Colonic mucosa (tissue), 4 donors: ENCODE measurements at places on chromosomes 16 and 17. TPM values are rescaled to one million over a fixed set of nuclear protein-coding genes. Genes with fewer than 3 reads are reported as not detected.

Gene DPEP2
- 0.96 TPM for total RNA-seq

Gene SLC52A1
- total RNA-seq, result 2.6 TPM

Gene NAE1
- 62.0 TPM for total RNA-seq

Gene PGAP6
- total RNA-seq, result 99.6 TPM

Gene EPN2
- total RNA-seq, result 36.3 TPM

Gene PITPNM3
- 18.2 TPM for total RNA-seq

Gene SOX15
- total RNA-seq, result 1.0 TPM

Gene HS3ST3A1
- 0.91 TPM for total RNA-seq

Gene ANKRD13B
- 3.1 TPM for total RNA-seq

Gene MT3
- 3.6 TPM for total RNA-seq
